Fibroblast of skin of left biceps (primary cell): ENCODE measurements at places on chromosomes 7 and 10.

GRCh38 chr10:120483651-120484301 lies 26.7 kb downstream of the PLPP4 start:
- no peak for DNase-seq

DNA sequence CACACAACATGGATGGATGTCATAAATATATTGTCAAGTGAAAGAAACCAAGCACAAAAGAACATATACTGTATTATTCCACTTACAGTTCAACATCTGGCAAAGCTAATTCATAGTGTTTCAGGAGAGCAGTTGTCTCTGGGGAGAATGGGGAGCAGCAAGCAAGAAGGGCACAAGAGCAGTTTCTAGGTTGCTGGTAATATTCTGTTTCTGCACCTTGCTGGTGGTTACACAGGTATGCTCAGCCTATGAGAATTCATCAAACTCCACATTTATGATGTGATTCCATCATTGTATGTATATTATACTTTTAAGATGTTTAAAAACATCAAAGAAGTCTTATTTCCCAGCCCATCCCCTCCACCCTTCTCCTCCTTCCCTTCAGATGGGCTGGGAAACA lies 18.1 kb upstream of the PALS2 start:
- no peak for DNase-seq

GRCh38 chr7:6226194-6226799 lies 46.1 kb downstream of the CYTH3 start:
- peak; percentile 79 for DNase-seq

- peak; percentile 74 for DNase-seq
Measured at GRCh38 chr7:108014747-108015682, 12.1 kb upstream of the LAMB1 start.

GRCh38 chr10:16992611-16993119 lies 136.9 kb downstream of the CUBN start:
- DNase-seq: peak; percentile 36

GRCh38 chr10:94194256-94194655 lies 168.5 kb downstream of the NOC3L start:
- no peak for DNase-seq

GRCh38 chr7:4043988-4044387 lies 638.1 kb upstream of the FOXK1 start:
- DNase-seq: no peak
